ENCODE measurements at places on chromosomes 7 and 10. TPM values are rescaled to one million over a fixed set of nuclear protein-coding genes. Genes with fewer than 3 reads are reported as not detected.

DNA sequence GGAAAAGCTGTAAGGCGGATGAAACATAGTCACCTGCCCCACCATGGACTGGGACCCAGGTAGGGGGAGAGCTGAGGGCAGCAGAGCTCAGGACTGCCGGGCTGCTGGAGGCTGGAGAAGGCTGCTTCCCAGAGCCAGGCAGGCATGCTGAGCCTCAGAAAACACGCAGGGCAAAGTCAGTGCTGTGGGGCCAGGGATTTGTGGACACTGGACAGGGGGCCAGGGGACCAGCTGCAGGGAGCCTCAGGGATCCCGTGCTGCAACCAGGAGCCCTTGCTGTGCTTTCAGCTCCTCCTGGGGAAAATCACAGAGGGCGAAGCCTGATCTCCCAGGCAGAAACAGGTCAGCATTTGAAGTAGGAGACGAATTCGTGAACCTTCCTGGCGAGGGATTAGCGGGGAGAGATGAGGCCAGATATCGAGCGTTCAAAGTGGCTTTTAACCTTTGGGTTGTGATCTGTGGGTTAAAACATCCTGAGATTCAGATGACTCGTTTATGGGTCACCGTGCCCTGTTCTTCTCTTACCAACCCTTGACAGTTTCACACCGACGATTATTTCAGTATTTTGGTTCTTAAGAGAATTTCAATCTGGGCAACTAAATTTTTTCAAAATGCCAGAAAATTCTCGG, 85.6 kb upstream of the SHH start:
- no peak for DNase-seq

Gene CYP3A7
- total RNA-seq, result not detected

Gene TAS2R41
- not detected for total RNA-seq

Gene FGL2
- total RNA-seq, result not detected

Gene GRB10
- total RNA-seq, result 86.0 TPM

DNA sequence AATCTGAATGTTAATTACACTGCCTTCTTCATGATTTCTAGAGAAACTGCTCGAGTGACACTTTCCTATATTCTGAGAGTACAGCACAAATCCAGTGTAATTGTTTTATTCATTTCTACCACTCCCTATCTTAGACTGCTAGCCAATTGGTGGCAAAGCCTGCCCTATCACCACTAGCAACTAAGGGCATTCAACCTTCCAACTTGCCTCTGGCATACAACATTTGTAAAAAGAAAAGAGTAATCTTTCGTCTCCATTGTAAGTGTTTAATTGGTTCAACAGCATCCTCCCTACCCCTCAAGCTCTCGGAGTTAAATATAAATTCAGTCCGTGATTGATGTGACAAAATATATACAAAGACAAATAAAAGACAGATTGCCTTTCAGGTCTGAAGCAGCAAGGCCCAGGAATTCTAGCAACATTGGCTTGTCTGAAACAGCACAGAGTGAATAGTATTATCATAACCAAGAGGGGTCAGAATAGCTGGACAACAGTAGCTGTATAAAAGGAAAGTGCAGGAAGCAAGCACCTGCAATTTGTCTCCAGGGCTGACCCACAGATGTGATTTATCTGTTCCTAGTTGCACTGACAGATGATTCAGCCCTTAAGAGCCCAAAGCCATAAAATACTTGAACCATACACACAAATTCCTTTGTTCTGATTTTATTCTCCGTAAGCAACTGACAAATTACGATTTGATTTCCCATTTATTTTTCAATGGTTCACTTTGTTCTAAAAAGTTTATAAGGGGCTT, 47.6 kb upstream of the ANKRD1 start:
- DNase-seq, result no peak

Gene C10orf67
- total RNA-seq, result 0.33 TPM

Gene PPP1R9A
- 22.7 TPM for total RNA-seq

Gene LEP
- total RNA-seq, result not detected

DNA sequence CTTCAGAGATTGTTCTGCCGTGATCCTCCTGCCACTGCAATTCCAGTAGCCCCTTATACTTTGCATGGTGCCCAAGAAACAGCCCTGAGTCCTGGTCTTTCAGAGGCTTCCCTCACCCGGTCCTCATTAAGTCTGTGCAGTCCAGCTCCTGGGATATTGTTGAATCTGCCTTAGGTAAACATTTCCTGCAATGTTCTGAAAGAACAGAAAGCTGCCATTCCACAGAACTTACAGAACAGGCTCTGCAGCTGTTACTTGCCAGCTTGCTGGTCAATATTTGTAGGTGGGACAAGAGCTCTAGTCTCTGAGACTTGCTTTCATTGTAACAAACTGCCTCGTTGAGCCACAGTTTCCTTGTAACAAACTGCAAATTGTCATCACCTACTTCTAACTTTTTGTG, 115.0 kb upstream of the KIF5B start:
- no peak for DNase-seq

GRCh38 chr7:147711447-147711846, 879.1 kb upstream of the C7orf33 start:
- DNase-seq, result no peak

GRCh38 chr7:11573128-11573750, 258.8 kb downstream of the THSD7A start:
- no peak for DNase-seq

DNA sequence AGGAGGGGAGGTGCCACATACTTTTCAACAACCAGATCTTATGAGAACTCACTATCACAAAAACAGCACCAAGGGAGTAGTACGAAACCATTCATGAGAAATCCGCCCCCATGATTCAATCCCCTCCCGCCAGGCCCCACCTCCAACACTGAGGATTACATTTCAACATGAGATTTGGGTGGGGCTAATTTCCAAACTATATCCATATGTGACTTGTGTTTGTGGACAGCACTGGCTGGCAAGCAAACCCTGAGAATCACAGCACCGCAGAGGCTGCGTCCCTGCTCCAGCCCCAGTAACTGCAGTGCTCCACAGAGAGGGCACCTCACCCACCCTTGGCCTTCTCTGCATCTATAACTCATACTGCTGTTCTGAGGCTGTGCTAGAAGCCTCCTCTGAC, 211.2 kb upstream of the PODXL start:
- no peak for DNase-seq

GRCh38 chr10:56662765-56663447, 301.8 kb upstream of the ZWINT start:
- DNase-seq, result no peak

Gene CACNB2
- 2.2 TPM for total RNA-seq

Gene PRDX3
- total RNA-seq, result 147 TPM

DNA sequence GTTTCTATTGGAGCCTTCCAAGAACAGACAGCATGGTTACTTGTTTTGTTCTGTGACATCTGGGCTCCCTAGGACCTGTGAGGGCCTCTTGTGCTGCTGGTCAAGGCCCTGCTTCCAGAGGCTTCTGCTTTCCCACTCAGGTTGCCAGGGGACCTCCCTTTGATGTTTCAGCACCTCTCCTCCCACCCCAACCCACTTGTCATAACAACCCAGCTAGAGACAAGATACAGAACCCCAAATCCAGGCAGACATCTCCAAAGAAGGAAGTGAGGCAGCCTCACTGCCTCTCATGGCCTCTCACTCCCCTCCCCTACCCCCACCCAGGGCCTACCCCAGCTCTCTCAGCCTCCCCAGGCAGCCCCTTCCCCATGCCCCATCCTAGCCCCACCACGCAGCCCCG, 11.3 kb downstream of the NFKB2 start:
- no peak for DNase-seq

GRCh38 chr10:58840840-58841435, 328.3 kb downstream of the BICC1 start:
- DNase-seq, result no peak

DNA sequence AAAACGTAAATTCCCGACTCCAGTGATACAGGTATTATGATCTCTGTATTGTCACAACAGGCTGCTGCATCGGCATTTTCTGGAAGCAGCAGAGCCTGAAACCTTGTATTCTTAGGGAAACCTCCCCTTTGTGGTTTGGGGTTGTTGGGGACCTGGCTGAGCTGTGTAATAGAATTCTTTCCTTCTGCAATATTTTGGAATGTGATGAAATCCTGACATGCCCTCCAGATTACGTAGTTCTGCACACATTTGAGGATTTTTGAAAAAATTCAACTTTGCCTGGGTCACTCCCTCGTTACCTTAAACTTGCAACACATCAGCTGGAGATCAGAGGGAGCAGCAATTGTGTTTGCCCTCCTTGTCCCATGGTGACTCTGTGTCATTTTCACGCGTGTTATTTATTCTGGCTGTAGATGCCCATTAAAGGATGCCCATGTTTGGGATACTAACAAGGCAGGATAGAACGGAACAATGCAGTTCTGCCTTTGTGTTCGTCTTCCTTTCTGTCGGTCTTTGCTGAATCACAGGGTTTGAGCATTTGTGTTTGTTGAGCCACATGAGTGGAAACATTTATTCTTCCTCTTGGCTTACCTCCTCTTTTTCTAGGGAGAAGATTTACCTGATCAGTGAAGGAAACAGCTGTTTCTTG, 181.7 kb downstream of the TCF7L2 start:
- DNase-seq, result no peak

Gene HECW1
- 3.6 TPM for total RNA-seq

DNA sequence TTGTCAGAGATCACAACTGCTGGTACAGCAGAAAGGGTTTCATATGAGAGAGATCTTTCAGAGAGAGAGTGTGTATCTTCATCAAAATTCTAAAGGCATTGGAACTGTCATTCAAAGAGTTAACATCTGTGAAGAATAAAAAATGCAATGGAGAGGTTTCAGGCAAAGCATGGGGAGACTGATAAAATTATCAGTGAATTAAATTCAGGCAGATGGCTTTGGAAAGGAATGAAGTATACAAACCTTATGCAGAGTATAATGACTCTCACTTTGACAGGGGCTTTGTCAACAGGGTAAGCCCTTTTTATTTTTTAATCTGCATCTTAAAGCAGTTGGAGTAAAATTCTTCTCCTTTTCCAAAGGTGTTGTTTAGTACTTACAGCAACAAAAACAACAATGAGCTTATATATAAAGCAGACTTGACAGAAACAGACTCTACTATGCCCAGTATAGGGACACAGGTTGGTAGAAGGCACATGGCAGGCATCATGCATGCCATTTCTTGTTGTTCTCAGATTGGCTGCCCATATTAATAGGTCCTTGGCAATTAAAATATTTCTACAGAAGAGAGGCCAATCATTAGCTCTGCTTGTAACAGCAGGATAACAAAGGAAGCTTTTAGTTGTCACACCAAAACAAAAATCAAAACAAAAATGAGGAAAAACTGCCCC, 54.9 kb upstream of the NXPH1 start:
- no peak for DNase-seq

GRCh38 chr10:37937864-37938263, 38.6 kb downstream of the ZNF25 start:
- no peak for DNase-seq

DNA sequence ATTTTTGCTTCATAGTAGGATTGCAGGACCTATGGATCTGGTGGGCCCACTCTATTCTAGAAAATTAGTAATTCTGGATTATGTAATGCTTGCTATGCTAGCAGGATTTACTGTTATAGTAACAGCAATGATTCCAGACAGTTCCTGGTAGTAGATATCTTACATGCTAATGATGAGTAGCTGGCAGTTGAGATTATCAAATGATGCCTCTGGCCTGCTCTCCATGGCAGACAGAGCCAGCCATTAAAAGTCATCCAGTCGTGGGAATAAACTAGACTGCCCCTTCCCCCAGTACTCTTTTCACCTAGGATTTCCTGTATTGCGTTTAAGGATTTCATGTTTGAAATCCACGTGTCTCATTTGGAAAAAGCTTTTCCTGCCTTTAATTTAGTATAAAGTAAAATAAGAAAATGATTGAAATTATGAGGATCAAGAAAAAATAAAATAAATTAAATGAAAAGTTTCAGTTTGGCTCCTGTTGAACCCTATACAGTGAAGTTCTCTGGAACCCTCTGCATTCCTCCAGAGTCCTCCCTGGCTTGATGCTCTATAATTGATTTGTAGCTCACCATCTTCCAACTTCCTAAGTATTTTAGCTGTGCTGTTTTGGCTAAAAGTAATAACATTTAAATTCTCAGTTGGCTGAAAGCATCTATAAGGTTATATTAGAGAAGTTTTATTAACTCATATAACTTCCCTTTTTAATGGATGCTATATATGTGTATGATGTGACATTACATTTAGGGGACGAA, 14.6 kb downstream of the UMAD1 start:
- no peak for DNase-seq

GRCh38 chr7:135074096-135074495, 73.8 kb upstream of the TMEM140 start:
- no peak for DNase-seq

DNA sequence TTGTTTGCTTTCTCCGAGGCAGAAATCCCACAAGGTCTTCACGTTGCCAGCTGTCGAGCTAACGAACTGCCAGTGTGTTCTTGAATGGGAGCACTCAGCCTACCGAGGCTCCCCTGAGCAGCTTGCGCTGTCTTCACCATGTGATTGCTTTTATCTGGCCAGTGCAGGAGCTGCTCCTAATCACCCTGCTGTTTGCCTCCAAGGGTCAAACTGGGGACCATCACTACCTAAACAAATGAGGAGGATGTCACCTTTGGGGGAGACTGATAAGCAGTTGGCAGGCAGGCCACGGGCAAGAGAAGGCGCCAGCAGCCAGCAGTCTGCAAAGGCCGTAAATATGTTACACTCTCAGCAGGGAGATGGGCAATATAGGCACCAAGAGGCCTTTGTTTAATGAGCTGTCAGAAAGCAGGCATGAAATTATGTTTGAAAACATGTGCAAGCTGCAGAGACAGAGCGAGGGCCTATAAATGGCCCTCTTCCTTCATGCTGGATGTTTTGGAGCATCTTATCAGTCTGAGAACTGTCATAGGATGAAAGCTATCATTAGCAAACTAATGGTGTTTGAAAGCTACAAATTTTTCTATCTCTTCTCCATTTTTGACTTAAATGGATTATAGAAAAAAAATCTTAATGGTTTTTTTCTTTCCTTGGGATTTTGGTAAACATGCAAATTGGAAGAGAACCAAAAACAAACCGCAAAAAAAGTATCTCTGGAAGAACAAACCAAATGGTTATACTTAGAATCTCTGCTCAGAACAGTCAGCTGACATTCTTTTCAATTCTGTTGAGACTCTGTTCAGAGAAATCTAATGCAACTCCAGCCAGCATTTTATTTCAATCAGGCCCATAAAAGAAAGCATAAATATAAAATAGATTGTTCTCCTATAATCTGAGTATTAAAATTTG, 267.3 kb upstream of the NPVF start:
- no peak for DNase-seq

GRCh38 chr10:43057831-43058340, 19.0 kb upstream of the RET start:
- DNase-seq, result no peak

Gene SHH
- total RNA-seq, result not detected

DNA sequence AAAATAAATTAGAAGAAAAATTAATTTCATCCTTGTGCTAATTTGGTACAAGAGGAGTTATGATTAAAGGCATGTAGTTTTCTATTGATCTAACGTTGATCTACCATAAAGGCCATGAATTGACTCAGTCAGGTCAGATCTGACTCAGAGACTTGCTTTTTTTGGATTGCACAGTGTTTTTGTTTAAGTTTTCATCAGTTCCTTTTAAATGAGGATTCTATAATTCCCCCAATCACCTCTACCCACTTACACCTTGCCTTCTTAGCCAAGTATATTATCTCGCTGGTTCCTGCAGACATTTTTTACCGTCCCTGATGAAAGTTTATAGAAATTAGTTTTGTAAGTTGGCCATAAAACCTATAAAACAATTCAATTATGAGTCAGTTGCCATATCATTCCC, 132.4 kb upstream of the PALS2 start:
- no peak for DNase-seq

Gene SPOCK2
- total RNA-seq, result 1.4 TPM
